ENCODE measurements at places on chromosomes 7 and 10. TPM values are rescaled to one million over a fixed set of nuclear protein-coding genes. Genes with fewer than 3 reads are reported as not detected.
A peak's percentile ranks its signal among the peaks of the same experiment; 100 is the strongest.

GRCh38 chr10:20993830-20994527, 96.9 kb upstream of the NEBL start:
- no peaks in the 10 kb centered on the region for H3K4me1 ChIP-seq
- no peaks in the 10 kb centered on the region for H3K27me3 ChIP-seq
- no peaks in the 10 kb centered on the region for H3K36me3 ChIP-seq
- H3K27ac ChIP-seq, result no peak overlapping the region
- H3K4me3 ChIP-seq, result no peak overlapping the region

Gene CCNJ
- 3.6 TPM for total RNA-seq

Gene SAP25
- total RNA-seq, result 0.55 TPM

GRCh38 chr10:132438091-132439024, 41.4 kb downstream of the PWWP2B start:
- H3K27me3 ChIP-seq, result no peaks in the 10 kb centered on the region
- peaks cover 4% of the 10 kb centered on the region for H3K36me3 ChIP-seq
- H3K4me1 ChIP-seq, result no peaks in the 10 kb centered on the region
- no peak overlapping the region for H3K27ac ChIP-seq
- DNase-seq, result no peak
- H3K4me3 ChIP-seq, result no peak overlapping the region

Gene ETV1
- 22.6 TPM for total RNA-seq

DNA sequence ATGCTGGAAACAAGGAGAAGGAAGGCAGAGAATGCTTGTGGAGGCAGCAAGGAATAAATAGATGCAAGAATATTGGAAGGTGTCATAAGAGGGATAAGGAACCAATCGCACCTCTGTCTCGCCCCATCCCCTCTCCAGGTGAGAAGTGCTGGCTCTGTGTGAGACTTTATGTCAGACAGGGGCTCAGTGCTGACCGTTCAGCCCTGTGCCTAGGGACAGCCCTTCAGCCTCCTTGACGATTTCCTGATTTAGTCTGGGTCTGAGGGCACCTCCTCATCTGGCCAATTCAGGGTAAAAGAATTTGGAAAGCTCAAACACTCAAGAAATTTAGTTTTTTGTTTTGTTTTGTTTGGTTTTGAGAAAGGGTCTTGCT, 54.9 kb downstream of the FAM241B start:
- H3K4me1 ChIP-seq, result peaks cover 21% of the 10 kb centered on the region
- H3K4me3 ChIP-seq, result no peak overlapping the region
- peaks cover 68% of the 10 kb centered on the region for H3K27me3 ChIP-seq
- no peak overlapping the region for H3K27ac ChIP-seq

DNA sequence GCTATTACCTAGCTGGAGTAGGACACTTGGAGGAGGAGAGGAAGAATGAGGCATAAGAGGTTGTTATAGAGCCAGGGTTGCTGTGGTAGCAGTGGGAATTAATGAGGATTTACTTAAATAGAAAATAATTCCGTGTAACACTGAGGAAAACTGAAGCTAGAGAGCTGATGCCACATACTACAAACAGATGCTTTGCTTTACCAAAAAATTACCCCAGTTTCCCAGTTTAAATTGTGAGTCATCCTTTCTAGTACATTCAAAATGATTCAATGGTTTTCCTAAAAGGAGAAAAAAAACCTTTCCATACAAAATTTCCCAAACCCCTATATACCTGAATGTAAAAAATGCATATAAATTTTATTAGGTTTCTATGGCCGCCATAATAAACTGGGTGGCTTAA, 58.3 kb downstream of the ZNF518A start:
- H3K4me1 ChIP-seq, result no peaks in the 10 kb centered on the region
- no peaks in the 10 kb centered on the region for H3K36me3 ChIP-seq
- no peak overlapping the region for H3K4me3 ChIP-seq

DNA sequence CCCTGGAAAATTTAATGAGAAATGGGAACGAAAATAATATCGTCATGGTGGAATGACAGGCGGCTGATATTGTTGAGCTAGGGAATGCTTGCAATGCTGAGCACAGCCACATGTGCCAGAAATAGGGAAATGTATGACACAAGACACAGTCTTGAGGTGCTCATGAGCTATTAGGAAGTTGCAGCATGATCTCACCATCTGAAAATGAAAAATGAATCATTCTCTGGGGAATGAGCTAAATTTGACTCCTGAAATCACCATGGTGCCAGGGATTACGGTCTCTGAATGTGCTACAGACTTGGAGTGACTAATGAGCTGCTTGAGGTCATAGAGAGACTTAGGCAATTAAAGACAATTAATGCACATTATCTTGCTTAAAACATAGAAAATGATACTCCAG, 845.0 kb downstream of the CNTNAP2 start:
- no peaks in the 10 kb centered on the region for H3K27me3 ChIP-seq
- H3K36me3 ChIP-seq, result no peaks in the 10 kb centered on the region

DNA sequence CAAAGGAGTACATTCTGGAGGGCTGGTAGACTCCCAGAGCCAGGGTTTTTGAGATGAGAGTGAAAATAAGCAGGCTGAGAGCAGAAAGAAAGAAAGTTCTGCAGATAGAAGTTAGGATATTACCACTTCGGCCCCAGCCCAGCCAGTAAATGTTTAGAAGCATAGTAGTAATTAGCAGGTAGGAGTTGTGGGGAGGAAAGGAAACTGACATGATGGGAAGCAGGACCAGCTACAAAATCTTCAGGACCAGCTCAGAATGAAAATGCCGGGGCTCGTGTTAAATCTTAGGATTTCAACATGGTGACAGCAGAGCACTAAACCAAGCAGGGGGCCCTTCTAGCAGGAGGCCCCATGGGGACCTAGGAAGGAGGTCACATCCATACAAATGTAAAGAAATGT, 28.7 kb downstream of the PRSS2 start:
- H3K4me3 ChIP-seq, result no peak overlapping the region
- no peaks in the 10 kb centered on the region for H3K36me3 ChIP-seq
- peaks cover 8% of the 10 kb centered on the region for H3K4me1 ChIP-seq
- DNase-seq, result no peak
- H3K27ac ChIP-seq, result no peak overlapping the region

DNA sequence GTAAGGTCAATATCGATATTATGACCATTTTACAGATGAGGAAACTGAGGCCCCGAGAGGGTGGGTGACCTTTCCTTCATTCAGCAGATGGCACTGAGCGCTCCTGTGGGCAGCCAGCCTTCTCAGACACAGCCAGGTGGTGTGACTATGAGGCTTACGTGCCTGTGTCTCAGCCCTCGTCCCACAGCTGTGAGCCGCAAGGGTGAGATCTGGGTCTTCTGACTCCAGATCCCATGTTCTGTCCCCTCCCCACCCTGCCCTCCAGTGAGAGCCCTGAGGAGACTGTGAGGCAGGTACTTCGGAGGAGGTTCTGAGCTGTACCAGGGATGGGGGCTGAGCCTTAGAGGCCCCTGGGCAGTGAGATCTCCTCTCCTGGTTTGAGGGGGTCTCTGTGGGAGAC, 613.8 kb upstream of the FOXK1 start:
- H3K4me1 ChIP-seq, result no peaks in the 10 kb centered on the region
- no peak overlapping the region for H3K27ac ChIP-seq
- no peaks in the 10 kb centered on the region for H3K36me3 ChIP-seq
- DNase-seq, result no peak
- no peak overlapping the region for H3K4me3 ChIP-seq

DNA sequence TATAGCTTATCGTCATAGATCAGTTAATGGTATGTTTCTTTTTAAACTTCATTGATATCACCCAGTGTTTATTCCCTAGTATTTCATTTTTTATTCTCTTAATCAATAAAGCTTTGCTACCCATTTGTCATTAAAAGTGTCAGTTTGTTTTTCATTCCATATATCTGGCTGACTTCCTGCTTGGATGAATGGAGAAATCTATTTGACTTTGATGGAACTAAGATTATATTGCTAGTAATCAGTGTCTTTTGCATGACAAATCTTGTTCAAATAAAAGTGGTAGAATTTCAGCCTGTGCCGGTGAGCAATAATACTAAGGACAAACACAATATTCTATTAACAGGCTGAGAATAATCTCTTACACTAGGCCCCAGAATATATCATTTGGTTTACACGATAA, 203.3 kb downstream of the SEC23IP start:
- H3K27me3 ChIP-seq, result no peaks in the 10 kb centered on the region
- H3K4me1 ChIP-seq, result no peaks in the 10 kb centered on the region
- no peaks in the 10 kb centered on the region for H3K36me3 ChIP-seq
- H3K27ac ChIP-seq, result no peak overlapping the region

- peaks cover 1% of the 10 kb centered on the region for H3K27me3 ChIP-seq
- no peak overlapping the region for H3K4me3 ChIP-seq
- peaks cover 17% of the 10 kb centered on the region for H3K4me1 ChIP-seq
- peak; percentile 47 for DNase-seq
- H3K36me3 ChIP-seq, result no peaks in the 10 kb centered on the region
Measured at GRCh38 chr10:110273474-110273873, 31.2 kb downstream of the SMNDC1 start.

DNA sequence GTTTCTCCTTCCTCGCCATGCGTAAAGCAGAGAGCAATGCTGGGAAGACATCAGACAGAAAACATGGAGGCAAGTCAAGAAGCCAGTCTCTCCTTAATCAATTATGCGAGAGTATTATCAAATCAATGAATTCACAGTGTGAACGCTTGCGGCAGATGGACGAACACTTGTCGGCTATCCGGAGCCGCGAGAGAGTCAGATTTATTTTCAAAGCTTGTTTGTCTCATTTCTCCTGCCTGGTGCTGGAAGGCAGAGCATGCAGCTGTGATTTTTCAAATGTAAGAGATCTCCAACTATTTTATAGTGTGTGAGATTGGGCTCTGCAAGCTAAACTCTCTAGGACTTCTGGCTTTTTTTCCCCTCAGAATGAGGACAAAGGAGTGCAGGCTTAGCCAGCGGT, 252.3 kb downstream of the SNX10 start:
- H3K4me1 ChIP-seq, result no peaks in the 10 kb centered on the region
- H3K27me3 ChIP-seq, result peaks cover 2% of the 10 kb centered on the region
- no peaks in the 10 kb centered on the region for H3K36me3 ChIP-seq

DNA sequence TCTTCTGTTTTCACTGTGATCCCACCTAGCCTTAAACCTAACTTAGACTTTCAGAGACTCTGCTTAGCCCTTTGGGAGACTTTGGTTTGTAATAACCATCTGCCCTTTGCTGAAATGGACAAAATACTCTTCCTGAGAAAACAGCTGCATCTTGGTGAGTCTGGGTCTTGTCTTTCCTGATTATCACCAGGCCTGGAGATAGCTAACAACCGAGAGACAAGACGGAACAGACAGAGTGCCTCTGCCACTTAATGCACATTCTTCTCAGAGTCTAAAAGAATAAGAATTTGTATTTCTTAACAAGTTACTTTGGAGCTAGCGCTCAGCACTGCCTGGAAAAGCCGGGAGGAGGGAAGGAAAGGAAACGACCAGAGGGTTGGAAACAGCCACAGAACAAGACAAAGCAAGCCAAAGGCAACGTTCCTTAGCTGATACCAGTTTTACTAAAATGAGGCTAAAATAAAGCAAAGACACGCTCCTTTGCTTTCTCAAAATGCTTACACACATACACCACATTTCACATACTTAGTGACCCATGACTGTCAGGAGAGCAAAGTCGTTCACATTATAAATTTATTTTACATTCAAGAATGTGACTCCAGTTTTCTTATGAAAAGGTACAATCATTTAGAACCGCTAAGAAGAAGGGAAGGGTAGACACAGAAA, 70.3 kb upstream of the DGKI start:
- H3K4me3 ChIP-seq, result no peak overlapping the region
- H3K27ac ChIP-seq, result peak overlapping the region; percentile 29
- H3K36me3 ChIP-seq, result peaks cover 52% of the 10 kb centered on the region
- peaks cover 2% of the 10 kb centered on the region for H3K27me3 ChIP-seq

DNA sequence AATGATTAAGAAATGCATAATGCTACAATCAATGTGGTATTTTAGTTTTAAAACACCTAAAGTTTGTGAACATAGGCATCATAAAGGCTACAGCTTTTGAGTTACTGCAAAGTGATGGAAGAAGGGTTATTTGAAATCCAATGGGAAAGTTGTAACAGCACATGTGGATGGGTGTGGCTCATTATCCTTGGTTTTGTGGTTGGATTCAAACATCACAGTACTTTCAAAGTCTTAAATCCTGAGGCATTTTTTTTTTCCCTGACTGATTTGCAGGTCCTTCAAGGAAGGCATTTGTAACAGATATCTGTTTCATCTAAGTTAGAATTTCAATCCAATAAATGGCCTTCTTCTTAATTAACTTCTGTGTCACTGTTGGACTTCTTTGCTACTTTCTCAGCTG, 9.8 kb upstream of the SHTN1 start:
- no peaks in the 10 kb centered on the region for H3K4me1 ChIP-seq
- no peaks in the 10 kb centered on the region for H3K36me3 ChIP-seq
- no peak for DNase-seq
- no peak overlapping the region for H3K27ac ChIP-seq
- H3K27me3 ChIP-seq, result peaks cover 2% of the 10 kb centered on the region

DNA sequence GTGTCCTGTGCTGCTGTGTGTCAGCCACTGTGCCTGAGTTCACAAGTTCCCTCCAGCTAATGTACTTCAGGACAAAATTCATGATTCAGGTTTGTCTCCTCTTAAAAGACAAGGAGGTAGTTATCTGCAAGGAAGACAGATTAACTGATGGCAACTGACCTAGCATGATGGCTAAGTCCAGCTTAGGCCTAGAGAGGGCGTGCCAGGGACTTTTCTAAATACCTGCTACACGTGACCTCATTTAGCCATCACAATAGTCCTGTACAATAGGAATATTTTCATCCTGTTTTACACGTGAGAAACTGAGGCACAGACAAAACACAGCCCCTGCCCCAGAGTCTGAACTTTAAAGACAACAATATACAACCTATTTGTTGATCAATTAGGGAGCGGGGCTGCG, 275.7 kb downstream of the XPNPEP1 start:
- no peaks in the 10 kb centered on the region for H3K27me3 ChIP-seq
- no peak for DNase-seq
- no peak overlapping the region for H3K4me3 ChIP-seq
- no peak overlapping the region for H3K27ac ChIP-seq
- H3K36me3 ChIP-seq, result no peaks in the 10 kb centered on the region

DNA sequence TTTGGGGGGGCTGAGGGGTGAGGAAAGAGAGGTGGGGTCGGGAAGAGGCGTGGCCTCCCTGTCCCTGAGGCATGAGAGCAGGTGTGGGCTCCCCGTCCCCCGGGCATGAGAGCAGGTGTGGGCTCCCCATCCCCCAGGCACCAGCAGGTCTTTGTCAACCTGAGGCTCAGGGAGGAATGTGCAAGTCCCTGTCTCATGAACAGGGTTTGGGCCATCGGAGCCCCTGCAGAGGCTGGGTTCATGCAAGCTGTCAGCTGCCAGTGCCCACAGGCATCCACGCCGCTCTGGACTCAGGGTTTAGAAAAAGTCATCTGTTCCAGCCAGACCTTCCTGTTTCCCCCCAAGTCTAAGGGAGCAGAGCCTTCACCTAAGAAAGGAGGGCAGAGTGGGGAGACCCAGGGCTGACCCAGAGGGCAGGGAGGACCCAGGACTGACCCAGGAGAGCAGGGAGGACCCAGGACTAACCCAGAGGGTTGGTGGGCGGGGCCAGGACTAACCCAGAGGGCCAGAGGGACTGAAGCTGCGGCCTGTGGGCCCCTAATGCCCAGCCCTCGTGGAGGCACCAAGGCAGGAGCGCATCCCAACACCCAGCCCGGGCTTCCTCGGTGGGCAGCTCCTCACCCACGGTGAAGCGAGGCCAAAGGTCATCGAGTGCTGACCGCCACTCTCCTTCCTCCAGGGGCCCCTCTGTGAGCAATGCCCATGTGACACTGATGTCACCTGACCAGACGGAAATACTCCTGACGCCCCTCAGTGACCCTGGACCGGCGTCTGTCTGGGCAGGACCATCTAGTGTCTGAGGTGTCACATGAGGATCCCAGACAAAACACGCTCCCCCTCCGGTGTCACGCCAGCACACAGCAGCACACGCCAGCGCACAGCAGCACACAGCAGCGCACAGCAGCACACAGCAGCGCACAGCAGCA, 28.9 kb upstream of the GPR146 start:
- H3K36me3 ChIP-seq, result peaks cover 5% of the 10 kb centered on the region
- no peaks in the 10 kb centered on the region for H3K4me1 ChIP-seq
- H3K27ac ChIP-seq, result no peak overlapping the region
- no peak overlapping the region for H3K4me3 ChIP-seq
- DNase-seq, result no peak

Data from HFFc6 (cell line).